ENCODE measurements at places on chromosomes 7 and 10. TPM values are rescaled to one million over a fixed set of nuclear protein-coding genes. Genes with fewer than 3 reads are reported as not detected.

Gene ZNF239
- 4.4 TPM for total RNA-seq

Gene OR2A14
- not detected for total RNA-seq

Gene ZMIZ1
- 59.3 TPM for total RNA-seq

Gene ABCB1
- 3.0 TPM for total RNA-seq

Gene HTR5A
- total RNA-seq, result not detected

Gene NCF1
- 1.2 TPM for total RNA-seq

Gene GHRHR
- not detected for total RNA-seq

Gene SPDYE1
- not detected for total RNA-seq

Gene PHTF2
- 14.3 TPM for total RNA-seq

Gene OR2A42
- total RNA-seq, result 0.39 TPM

DNA sequence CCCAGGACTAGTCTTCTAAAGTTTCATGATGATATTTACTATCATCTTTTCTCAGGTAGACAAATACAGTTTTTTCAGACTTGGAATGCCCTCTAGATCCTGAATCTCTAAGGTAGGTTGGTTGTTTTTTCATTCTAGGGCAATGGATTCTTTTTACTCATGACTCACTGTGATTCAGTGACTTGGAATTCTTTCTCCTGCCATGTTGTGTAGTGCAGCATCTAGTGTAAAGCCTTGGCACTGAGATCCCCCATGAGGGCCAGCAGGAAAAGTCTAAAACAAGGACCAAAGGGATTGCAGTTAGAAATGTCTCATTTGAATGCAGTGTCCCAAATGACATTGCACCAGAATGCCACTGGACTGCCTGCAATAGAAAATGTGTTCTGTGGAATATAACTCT lies 430.4 kb downstream of the NEBL start:
- H3K4me3 ChIP-seq, result no peak overlapping the region
- DNase-seq, result no peak
- H3K4me1 ChIP-seq, result no peaks in the 10 kb centered on the region
- no peaks in the 10 kb centered on the region for H3K27me3 ChIP-seq
- H3K27ac ChIP-seq, result no peak overlapping the region

- no peak overlapping the region for H3K4me3 ChIP-seq
- DNase-seq, result no peak
- no peaks in the 10 kb centered on the region for H3K4me1 ChIP-seq
- no peaks in the 10 kb centered on the region for H3K36me3 ChIP-seq
- H3K27me3 ChIP-seq, result no peaks in the 10 kb centered on the region
These were observed 347.0 kb upstream of the MTPN start for GRCh38 chr7:136324073-136324704.

DNA sequence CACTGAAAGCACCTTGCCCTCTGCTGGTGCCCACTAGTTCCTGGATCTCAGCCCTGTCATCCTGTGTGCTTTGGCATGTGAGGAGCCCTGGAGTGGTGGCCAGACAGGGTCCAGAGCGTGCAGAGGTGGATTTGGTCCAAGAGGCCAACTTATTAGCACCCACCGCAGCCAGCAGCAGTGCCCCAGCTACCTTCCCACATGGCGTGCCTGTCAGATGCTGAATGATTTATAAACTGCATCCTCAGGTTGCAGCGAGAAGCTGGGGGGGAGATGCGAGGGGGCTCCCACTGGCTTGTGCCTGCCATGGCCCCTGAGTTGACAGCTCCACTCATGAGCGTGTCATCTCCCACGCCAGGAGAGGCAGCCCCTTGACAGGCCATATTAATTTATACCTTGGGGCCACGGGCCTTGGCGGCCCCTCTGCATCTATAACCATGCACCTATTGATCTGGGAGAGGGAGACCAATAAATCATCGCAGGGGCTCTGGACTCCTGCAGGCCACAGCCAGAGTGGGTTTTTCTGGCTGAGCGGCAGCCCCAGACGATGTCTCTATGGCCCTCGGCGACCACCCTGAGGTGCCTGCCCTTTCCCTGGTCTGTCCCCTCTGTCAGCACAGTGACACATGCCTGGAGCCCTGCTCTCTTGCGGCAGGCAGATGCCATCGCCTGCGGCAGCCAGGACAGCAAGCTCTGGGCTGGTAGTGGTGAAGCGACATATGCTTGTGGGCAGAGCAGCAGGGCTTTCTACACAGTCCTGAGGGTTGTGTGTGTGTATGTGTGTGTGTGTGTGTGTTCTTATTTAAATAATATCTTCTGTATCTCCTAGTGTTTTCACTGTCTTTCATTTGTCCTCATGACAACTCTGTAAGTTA lies 120.8 kb downstream of the CDH23 start:
- H3K27ac ChIP-seq, result no peak overlapping the region
- H3K4me1 ChIP-seq, result no peaks in the 10 kb centered on the region
- no peaks in the 10 kb centered on the region for H3K27me3 ChIP-seq
- H3K36me3 ChIP-seq, result no peaks in the 10 kb centered on the region
- H3K4me3 ChIP-seq, result no peak overlapping the region

- no peaks in the 10 kb centered on the region for H3K27me3 ChIP-seq
- peak overlapping the region; percentile 64 for H3K27ac ChIP-seq
- H3K36me3 ChIP-seq, result no peaks in the 10 kb centered on the region
- H3K4me3 ChIP-seq, result peak overlapping the region; percentile 89
- H3K4me1 ChIP-seq, result peaks cover 29% of the 10 kb centered on the region
These were observed 612 bp downstream of the SNX8 start for GRCh38 chr7:2313450-2314208.

GRCh38 chr7:37065779-37066271 lies 341.5 kb upstream of the AOAH start:
- no peak overlapping the region for H3K4me3 ChIP-seq
- H3K36me3 ChIP-seq, result no peaks in the 10 kb centered on the region
- no peaks in the 10 kb centered on the region for H3K4me1 ChIP-seq
- no peak for DNase-seq
- H3K27ac ChIP-seq, result no peak overlapping the region

DNA sequence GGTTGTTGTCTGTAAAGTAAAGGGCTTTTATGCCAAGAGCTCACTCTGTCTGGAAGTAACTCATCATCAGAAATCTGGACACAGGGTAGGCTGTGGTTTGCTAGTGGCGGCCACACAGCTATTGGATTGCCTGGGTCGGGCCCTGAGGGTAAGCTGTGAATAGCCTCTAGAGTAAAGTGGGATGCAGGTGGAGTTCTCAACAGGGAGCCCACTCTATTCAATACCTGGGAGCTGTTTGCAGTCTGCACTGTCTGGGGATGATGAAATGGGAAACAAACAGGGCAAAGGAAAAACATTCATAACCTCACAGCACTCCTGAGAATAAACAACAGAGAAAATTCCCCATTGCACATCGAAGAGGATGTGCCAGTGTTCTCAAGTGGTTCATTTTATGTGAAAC lies 582.6 kb downstream of the CALN1 start:
- no peak overlapping the region for H3K27ac ChIP-seq
- no peaks in the 10 kb centered on the region for H3K27me3 ChIP-seq
- no peak for DNase-seq
- H3K36me3 ChIP-seq, result no peaks in the 10 kb centered on the region
- H3K4me1 ChIP-seq, result no peaks in the 10 kb centered on the region

- DNase-seq, result no peak
- H3K4me3 ChIP-seq, result no peak overlapping the region
- H3K27ac ChIP-seq, result no peak overlapping the region
- H3K36me3 ChIP-seq, result peaks cover 26% of the 10 kb centered on the region
These were observed 31.3 kb downstream of the RNF216 start for GRCh38 chr7:5750031-5750653.

DNA sequence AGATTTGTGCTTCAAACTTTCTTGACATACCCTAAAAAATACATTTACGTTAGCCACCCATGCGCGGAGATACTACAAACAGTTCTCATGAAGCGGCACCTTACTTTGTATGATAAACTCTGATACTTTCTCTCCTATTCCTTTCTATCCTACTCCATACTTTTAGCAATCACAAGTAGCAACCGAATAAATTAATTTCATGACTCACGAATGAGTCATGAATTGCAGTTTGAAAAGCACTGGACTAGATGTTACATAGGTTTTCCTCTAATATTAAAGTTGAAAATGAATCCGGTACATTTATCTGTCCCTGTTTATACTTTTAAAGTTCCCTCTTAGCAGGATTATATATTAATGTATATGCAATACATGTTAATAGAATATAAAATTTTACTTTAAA lies 67.6 kb downstream of the CUBN start:
- no peaks in the 10 kb centered on the region for H3K4me1 ChIP-seq
- no peak overlapping the region for H3K4me3 ChIP-seq
- DNase-seq, result no peak
- H3K27ac ChIP-seq, result no peak overlapping the region
- H3K27me3 ChIP-seq, result no peaks in the 10 kb centered on the region

DNA sequence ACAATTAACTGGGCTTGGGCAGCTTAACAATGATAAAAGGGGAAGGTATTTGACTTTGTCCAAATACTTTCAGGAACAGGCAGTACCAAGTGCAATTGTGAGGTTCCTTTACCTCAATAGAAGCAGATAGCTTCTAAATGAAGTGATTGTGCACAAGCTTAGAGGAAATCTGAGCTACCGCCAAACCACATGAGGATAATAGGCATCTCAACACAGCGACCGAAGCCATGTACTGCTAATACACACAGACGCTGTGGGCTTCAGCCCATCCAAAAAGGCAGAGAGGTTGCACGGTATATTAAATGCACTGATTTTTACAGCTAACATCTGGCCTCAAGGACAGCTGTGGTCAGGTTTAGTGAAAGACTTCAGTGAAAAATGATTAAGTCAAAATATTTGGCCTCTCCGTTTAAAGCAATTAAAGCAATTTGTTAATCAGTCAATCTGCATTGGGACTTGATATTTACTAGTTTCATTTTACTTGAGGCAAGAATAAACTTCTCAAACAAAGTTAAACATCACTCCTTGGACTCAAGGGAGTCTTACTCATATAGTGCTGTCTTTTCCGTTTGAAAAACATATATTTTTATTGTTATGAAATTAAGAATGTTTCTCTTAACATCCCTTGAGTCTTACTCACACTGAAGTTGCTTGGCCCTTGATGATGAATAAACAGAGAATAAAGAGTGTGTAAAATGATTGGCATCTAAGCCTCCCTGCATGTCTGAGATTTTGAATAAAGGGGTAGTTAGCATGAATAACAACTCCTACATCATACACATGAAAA lies 306.3 kb downstream of the C7orf25 start:
- H3K4me3 ChIP-seq, result no peak overlapping the region
- H3K4me1 ChIP-seq, result no peaks in the 10 kb centered on the region
- DNase-seq, result no peak
- H3K36me3 ChIP-seq, result no peaks in the 10 kb centered on the region

- no peaks in the 10 kb centered on the region for H3K36me3 ChIP-seq
- no peaks in the 10 kb centered on the region for H3K4me1 ChIP-seq
- no peak for DNase-seq
- H3K27me3 ChIP-seq, result no peaks in the 10 kb centered on the region
These were observed 185.3 kb upstream of the GDF10 start for GRCh38 chr10:47114680-47115186.

- H3K4me1 ChIP-seq, result peaks cover 64% of the 10 kb centered on the region
- no peaks in the 10 kb centered on the region for H3K36me3 ChIP-seq
- peak overlapping the region; percentile 70 for H3K4me3 ChIP-seq
- peak overlapping the region; percentile 99 for H3K27ac ChIP-seq
These were observed 125.2 kb downstream of the TACC2 start for GRCh38 chr10:122113945-122114747.

DNA sequence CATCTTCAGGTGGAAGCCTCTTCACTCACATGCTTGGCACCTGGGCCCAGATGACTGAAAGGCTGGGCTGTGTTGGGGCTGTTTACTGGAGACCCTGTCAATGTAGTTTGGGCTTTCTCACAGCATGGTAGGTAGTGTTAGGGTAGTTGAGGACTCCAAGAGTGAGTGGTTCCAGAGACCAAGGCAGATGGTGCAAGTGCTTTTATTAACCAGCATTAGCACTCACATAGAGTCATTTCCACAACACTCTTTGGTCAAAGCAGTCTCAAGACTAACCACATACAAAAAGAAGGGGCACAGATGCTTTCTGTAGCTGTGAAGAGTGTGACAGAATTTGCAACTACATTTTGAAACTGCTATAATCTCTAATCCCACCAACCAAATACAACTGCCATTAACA lies 135.0 kb downstream of the RTKN2 start:
- no peaks in the 10 kb centered on the region for H3K4me1 ChIP-seq
- H3K36me3 ChIP-seq, result no peaks in the 10 kb centered on the region
- no peak for DNase-seq

DNA sequence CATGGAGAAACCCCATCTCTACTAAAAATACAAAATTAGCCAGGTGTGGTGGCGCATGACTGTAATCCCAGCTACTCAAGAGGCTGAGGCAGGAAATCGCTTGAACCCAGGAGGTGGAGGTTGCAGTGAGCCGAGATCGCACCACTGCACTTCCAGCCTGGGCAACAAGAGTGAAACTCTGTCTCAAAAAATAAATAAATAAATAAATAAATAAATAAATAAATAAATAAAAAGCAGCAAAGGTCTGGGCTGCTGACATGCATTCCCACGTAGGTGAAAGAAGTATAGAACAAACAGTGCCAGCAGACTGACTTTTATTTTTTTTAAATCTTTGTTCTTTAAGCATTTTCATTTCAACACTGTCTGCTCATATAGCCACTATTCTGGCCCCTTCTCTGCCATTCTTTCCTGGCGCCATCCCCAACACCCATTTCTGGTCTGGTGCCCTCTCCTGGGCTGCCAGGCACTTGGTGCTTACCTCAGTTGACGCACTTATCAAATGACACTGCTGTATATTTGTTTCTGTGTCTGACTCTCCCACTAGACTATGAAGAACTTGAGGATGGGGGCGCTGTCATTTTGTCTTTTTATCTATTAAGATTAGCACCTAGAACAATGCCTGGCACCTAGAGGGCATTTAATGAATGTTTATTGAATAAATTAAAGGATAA lies 15.6 kb downstream of the FAM107B start:
- H3K4me3 ChIP-seq, result no peak overlapping the region
- no peaks in the 10 kb centered on the region for H3K36me3 ChIP-seq
- no peak for DNase-seq
- H3K4me1 ChIP-seq, result no peaks in the 10 kb centered on the region
- no peak overlapping the region for H3K27ac ChIP-seq
- no peaks in the 10 kb centered on the region for H3K27me3 ChIP-seq

DNA sequence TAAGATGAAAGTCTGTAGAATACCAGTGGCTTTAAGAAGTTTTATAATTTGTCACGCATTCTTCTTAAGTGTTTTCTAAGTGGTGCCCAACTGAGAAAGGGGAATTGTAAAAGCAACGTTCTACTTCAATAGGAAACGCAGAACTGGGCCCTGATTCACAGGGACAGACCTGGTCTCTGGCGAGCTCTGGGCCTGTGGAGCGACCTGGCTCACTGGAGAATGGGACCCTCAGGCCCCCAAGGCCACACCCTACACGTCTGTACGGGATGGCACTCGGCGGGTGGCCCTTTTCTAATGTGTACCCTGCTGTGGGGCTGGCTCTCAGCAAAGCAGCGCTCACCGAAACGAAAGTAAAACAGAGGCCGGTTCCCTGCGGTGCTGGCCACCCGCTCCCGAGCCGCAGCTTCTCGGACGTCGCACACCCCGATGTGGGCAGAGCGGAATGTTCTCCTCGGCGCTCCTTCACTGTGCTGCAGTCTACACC lies 205.0 kb downstream of the DIP2C start:
- no peaks in the 10 kb centered on the region for H3K36me3 ChIP-seq
- H3K27ac ChIP-seq, result peak overlapping the region; percentile 19

All from right atrium auricular region (tissue), 2 donors.